ENCODE measurements at places on chromosomes 4 and X.

DNA sequence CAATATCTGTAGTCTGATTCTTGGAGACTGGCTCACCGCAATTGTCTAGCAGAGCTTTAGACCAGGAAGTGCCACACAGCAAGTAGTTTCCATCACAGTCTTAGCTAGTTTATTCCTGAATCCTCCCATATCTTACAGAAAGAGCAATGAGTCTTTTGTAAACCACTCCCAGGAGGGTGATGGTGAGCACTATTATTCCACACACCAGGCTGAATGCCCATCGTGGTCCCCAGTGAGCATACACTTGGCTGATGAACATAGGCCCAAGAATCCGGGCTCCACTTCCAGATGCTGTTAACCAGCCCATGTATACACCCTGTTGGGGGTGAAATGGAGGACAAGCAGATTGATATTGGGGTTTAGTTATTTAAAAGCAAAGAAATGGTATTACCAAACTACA, 39.8 kb downstream of the PLK4 start:
- DNase-seq: no peak

- DNase-seq: no peak
Measured at GRCh38 chr4:158280856-158281255, 70.6 kb downstream of the TMEM144 start.

DNA sequence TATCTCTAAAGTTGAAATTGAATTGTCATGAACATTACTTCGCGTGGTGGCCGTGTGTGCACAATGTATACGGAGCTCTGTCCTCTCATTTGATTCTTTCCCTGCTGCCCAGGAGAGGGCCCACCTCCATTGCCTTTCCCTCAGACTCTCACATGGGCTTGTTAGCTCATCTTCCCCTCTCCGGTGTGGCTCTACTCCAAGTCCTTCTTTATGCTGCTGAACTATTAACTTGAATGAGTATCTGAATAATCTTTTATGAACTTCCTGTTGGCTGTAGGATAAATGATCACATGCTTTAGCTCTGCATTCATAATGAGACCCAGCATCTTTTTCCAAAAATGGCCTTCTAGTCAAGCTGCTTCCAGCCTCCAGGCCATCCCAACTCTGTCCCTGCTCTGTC, 68.8 kb upstream of the CLNK start:
- no peak for DNase-seq

GRCh38 chr4:128244379-128244778, 43.2 kb downstream of the PGRMC2 start:
- DNase-seq: no peak

- DNase-seq: no peak
Measured at GRCh38 chrX:39398215-39398962, 597.1 kb downstream of the MID1IP1 start.

GRCh38 chr4:166594326-166594946, 639.9 kb downstream of the SPOCK3 start:
- no peak for DNase-seq

DNA sequence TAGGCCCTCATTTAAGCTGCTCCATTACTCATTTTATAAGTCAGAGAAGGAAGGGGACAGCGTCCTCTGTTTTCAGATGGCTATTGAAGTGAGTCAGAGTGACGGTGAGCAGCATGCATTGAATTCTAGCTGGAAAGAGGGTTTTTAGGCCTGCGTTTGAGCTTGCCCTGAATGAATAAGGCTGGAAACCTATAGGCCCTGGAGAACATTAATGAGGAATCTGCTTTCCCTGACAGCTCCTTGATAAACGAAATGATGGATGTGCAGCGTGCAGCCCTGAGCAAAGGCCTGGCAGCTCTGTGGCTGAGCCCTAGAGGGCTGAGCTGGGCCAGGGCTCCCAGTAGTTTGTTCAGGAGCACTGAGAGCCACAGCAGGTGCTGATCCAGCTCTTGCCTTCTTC, 33.4 kb downstream of the TBL1X start:
- no peak for DNase-seq

DNA sequence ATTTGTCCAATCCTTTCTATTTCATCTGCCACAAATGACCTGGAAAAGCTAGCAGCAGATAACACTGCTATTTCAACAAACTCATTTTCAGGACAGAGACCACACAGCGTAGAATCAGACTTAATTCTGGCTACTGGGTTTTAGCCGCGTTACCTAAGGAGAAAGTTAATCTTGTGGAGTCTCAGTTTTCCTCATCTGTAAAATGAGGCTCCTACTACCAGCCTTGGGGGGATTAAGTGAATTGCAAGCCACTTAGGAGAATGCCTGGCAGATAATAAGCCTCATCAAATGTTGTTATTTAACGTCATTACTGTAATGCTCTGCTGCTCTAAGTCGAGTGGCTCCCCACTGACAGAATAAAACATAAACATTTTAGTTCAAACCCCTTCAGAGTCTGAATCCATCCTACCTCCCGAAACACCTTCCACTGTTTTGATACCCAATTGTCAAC, 1.4 kb downstream of the CCNI start:
- DNase-seq: no peak

DNA sequence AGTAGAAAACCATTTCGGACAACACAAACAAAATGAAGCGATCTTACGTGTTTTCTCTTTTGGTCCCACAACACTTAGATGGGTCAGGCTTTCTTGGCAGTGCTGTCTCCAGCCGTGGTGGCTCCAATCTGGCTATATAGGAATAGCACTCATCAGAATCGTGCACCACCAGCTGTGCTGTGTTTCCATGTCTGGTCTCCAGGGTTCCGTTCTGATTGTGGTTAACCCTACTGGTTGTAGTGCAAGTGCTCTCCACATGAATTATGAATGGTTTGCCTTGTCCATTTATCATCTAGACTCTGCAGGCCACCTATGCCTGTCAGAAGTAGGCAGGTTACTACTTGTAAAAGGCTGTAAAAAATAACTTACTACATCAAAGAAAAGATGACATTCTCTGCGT, 536.3 kb downstream of the IQCM start:
- no peak for DNase-seq

GRCh38 chrX:150081076-150081475, 142.8 kb upstream of the EOLA2 start:
- no peak for DNase-seq

- DNase-seq: no peak
Measured at GRCh38 chr4:102299354-102300107, 45.8 kb downstream of the SLC39A8 start.

DNA sequence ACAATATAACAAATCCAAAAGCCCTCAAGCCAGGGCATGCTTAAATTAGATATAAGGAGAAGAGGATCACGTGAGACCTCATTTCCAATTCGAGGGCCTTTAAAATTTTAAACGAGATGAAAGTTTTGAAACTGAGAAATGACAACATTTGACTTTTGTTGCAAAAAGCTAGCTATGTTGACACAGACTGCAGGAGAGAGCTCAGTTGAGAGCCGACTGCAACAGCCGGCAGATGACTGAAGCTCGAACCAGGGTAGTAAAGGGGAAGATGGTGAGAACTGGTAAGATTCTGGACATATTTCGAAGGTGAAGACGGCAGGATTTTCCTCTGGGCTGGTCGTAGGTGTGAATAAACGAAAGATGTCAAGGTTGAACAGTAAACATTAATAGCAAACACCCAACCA, 773 bp downstream of the PRMT9 start:
- no peak for DNase-seq

- no peak for DNase-seq
Measured at GRCh38 chr4:601612-602558, 23.5 kb upstream of the PDE6B start.

GRCh38 chrX:18647621-18648020, 24.3 kb downstream of the RS1 start:
- DNase-seq: no peak

DNA sequence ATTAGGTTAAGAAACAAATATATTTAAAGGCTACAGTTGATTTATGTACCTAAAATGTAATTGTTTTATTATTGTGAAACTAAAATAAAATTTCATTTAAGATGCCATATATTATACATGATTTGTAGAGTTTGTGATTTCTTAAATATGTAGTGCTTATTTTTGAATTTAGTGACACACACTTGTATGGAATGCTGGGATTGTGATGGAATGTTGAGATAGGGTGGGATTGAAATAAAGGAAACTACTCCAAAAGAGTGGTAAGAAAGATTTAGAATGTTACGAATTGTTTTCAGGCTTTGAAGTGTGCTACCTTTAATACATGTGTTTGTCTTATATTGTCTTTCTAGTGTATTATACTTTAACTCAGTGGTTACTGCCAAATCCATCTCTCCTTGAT, 330.3 kb upstream of the PITX2 start:
- no peak for DNase-seq

DNA sequence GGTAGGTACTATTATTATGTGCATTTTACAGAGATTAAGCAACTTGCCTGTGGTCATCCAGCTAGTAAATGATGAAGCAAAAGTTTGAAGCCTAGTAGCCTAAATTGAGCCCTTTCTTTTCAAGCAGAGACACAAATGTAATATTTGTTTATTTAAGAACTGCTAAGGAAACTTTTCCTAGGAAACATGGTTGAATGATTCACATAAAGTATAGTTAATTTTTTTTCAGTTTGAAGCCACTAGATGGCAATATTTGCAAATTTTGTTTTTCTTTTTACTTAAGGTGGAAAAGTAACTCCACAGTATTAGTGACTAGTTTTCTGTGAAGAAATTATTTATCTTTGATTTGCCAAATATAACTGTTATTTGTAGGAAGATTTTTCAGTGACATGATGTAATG, 52.8 kb upstream of the ANKRD17 start:
- no peak for DNase-seq

DNA sequence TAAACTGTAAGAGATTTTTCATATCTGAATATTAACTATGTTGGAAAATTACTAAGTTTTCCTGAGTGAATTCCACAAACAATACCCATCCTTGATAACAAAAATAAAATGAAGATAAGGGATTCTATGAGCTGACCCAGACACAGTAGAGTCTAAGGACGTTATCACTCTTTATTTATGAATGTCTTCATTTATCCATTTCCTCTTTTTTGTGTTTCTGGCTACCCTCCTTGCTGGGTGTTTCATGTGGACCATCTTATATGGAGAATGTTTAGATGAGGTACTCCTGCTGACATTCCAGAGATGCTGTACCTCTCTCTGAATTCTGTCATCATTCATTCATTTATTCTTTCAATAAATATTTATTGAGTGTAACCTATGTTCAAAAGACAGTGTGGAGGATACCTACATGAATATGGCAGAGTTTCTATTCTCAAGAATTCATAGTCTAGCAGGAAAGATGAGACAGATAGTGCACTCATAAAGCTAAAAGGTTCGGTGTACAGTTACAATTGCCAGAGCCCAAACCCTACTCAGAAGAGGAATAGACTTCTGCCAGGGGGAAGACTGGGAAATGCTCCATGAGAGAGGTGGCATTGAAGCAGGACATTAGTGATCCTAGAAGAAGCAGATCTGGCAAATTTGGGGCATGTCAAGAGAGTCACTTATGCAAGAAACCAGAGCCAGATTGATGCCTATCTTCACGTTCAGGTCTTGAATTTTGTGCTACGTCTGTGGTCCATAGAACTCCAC, 195.8 kb downstream of the MAML3 start:
- DNase-seq: no peak

DNA sequence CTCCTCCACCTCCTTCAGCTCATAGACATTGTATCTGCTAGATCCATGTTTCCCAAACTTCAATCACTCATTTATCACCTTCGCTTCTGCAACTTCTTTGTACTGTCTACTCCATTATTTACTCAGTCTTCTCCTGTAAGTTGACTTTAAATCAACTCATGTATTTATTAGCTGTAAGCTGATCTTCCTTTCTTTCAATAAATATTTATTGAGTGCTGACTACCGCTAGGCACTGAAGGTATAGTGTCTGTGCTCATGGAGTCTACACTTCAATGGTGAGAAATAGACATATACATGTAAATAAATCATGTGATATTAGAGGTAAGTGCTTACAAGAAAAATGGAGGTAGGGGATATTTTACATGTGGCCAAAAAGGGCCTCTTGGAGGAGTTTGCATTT, 74.6 kb downstream of the RASL11B start:
- no peak for DNase-seq

DNA sequence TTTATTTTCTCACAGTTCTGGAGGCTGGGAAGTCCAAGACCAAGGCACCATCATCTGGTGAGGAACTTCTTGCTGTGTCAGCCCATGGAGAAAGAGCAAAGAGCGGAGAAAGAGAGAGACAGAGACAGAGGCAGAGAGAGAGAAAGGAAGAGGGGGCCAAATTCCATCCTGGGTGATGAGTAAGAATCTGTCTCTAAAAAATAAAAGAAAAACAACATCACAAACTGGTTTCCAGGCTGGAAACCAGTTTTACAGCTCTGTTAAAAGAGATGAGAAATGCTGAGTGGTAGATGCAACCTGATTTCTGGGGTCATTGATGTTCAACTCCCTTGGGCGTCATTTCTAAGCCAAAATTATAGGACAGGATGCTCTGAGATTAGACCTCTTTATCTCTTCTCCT, 72.9 kb downstream of the SHOX start:
- no peak for DNase-seq

DNA sequence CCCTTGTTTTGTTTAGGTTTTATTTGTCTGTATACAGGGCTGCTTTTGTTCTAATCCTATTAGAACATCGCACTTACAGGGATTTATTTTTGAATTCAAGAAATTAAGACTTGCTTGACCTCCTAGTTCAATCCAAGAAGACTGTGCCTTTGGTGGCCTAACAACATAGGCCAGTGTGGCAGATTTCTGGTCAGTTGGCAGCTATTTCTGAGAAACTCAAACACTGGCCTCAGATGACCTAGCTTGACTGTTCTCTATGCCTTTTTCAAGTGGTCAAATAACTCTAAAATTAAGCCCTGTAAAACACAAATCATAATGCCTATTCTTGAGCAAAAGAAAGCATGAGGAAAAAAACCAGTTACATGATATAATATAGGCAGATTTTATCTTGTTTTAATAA, 89.3 kb upstream of the GPR34 start:
- DNase-seq: no peak

DNA sequence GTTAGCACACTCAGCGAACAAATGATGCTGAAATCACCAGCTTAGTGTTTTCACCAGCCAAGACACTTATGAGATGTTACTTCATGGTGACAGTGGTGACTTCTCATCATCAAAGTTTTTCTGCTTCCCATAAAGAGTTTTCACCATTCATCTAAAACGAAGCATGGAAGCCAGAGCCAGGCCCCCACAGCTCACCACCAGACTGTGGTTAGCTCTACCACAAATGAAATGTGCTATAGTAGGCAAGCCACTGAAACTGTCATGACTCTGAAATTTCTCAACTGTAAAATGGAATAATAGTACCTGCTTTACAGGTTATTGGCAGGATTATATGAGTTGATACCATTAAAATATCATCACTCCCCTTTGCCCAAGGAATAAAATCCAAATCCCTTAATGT, 56.4 kb upstream of the HHIP start:
- DNase-seq: no peak

DNA sequence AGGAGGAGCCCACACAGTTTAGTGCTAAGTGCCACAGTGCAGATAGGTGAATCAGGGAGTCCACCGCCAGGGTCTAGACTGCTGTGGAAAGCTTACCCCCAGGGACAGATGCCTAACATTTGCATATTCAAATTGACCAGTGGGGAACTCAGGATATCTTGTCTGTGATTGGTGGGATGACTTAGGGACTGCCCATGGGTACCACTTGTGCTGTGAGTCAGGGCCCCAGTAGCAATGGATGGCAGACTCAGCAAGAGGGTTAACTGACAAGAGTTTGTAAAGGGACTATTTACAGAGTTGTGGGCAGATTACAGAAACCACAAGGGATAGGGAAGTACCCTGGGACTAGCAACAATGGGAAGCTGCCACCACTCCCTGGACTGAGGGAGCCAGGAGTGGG, 282.1 kb downstream of the BCOR start:
- no peak for DNase-seq

GRCh38 chrX:31291131-31291530, 219.3 kb upstream of the FTHL17 start:
- no peak for DNase-seq
